ENCODE measurements at places on chromosomes 11 and 22. TPM values are rescaled to one million over a fixed set of nuclear protein-coding genes. Genes with fewer than 3 reads are reported as not detected.
A peak's percentile ranks its signal among the peaks of the same experiment; 100 is the strongest.

DNA sequence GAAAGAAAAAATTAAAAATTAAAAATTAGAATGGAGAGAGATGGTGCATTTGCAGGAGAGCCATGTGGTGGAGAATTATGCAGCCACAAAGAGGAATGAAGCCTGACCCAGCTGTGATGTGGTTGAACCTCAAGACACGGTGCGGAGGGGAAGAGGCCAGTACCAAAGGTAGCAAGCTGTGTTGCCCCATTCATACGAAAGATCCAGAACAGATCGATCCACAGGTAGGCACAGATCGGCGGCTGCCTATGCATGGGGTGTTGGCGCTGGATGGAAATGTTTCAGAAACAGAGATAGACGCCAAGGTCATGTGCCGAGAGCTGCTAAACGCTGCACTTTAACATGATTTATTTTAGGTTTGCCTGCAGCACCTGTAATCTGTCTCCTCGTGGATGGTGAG is 992.3 kb downstream of the BRD1 start:
- no peak overlapping the region for H3K4me3 ChIP-seq
- no peaks in the 10 kb centered on the region for H3K36me3 ChIP-seq
- H3K27me3 ChIP-seq, result no peaks in the 10 kb centered on the region
- DNase-seq, result no peak
- H3K27ac ChIP-seq, result no peak overlapping the region

DNA sequence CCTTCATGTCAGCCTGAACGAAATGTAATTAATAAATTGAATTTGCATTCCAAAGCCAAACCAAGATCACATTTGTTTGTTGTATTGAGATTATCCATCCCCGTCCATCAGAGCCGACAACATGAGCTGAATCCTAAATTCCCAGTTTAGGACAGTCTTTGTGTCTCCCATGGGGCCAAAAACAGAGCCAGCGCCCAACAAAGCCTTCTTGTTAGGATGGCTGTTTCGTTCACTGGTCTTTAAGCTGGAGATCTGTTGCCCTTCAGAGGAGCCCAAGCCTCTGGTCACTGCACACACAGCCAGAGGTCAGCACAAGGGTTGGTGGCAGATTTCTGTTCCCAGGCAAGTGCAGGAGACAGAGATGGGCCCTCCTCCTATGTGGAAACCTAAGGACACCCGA is 25.8 kb downstream of the DSCAML1 start:
- no peak for DNase-seq
- H3K27ac ChIP-seq, result no peak overlapping the region
- H3K27me3 ChIP-seq, result peaks cover 3% of the 10 kb centered on the region
- H3K36me3 ChIP-seq, result no peaks in the 10 kb centered on the region
- H3K4me1 ChIP-seq, result no peaks in the 10 kb centered on the region

DNA sequence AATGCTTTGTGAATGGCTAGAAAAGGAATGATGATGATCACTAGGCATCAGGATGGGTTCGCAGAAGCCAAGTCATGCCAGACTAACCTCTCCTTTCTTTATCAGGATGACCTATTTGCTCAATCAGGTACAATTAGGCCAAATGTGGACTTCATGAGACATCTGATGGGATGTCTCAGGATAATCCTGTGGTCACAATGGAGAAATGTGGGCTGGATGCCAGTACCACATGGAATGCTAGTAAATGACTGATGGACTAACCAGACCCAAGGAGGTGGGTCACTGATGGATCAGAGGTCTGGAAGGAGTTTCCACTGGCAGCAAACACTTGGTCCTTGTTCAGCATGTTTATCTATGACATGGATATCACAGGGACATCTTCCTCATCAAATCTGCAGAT is 94.8 kb upstream of the PHOX2A start:
- H3K4me1 ChIP-seq, result peaks cover 8% of the 10 kb centered on the region
- peaks cover 9% of the 10 kb centered on the region for H3K36me3 ChIP-seq
- H3K27me3 ChIP-seq, result no peaks in the 10 kb centered on the region

DNA sequence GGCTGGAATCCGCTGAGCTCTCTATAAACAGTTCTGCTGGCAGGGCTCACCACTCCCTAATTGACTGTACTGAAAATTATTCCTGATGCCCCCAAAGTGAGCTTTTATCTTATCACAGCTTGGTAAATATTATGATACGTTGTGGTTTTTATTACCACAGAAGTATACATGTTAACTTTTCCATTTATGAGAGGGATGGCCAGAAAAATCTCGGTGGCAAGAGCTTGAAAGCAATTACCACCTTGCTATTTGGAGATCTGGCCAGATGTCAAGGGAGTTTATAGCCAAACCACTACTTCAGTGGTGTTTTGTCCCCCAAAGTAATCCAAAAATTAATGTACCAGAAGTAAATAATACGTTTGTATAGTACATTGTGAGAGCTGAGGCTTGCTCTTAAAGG is 75.4 kb upstream of the RCN1 start:
- H3K36me3 ChIP-seq, result no peaks in the 10 kb centered on the region
- no peaks in the 10 kb centered on the region for H3K4me1 ChIP-seq
- H3K4me3 ChIP-seq, result no peak overlapping the region
- H3K27ac ChIP-seq, result no peak overlapping the region
- DNase-seq, result no peak

GRCh38 chr11:2194877-2195755 is 23.5 kb upstream of the TH start:
- no peak overlapping the region for H3K27ac ChIP-seq
- H3K27me3 ChIP-seq, result peaks cover 18% of the 10 kb centered on the region
- peaks cover 9% of the 10 kb centered on the region for H3K4me1 ChIP-seq
- H3K4me3 ChIP-seq, result no peak overlapping the region
- DNase-seq, result peak; percentile 74
- H3K36me3 ChIP-seq, result no peaks in the 10 kb centered on the region

DNA sequence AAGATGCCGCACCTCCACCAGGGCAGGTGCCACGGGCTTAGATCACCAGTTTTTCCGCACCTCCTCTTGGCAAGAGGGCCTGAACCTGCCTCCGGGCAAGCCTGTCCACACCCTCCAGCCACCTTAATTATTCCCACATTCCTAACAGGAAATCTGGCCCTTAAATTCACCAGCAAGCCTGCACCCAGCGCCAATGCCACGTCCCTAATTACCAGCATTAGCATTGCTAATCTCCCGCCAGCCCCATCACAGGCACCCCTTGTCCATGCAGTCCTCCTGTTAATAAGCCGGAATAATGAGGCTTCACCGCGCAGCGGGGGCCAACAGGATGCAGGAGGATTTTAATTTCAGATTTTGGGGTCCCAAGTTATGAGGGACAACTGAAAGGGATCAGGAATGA is 69.7 kb downstream of the PHF21B start:
- H3K4me1 ChIP-seq, result no peaks in the 10 kb centered on the region
- no peak overlapping the region for H3K4me3 ChIP-seq
- no peak overlapping the region for H3K27ac ChIP-seq
- no peak for DNase-seq
- no peaks in the 10 kb centered on the region for H3K36me3 ChIP-seq
- H3K27me3 ChIP-seq, result peaks cover 2% of the 10 kb centered on the region

MYBPC3 gene
- not detected for total RNA-seq

TRIM49 gene
- total RNA-seq, result not detected
